ENCODE measurements at places on chromosomes 4 and X.

- no peak for DNase-seq
Measured at GRCh38 chr4:116501954-116502353, 583.4 kb downstream of the TRAM1L1 start.

- no peak for DNase-seq
Measured at GRCh38 chr4:148730766-148731165, 288.6 kb upstream of the NR3C2 start.

GRCh38 chr4:3424522-3425095 is 17.2 kb upstream of the HGFAC start:
- no peak for DNase-seq

DNA sequence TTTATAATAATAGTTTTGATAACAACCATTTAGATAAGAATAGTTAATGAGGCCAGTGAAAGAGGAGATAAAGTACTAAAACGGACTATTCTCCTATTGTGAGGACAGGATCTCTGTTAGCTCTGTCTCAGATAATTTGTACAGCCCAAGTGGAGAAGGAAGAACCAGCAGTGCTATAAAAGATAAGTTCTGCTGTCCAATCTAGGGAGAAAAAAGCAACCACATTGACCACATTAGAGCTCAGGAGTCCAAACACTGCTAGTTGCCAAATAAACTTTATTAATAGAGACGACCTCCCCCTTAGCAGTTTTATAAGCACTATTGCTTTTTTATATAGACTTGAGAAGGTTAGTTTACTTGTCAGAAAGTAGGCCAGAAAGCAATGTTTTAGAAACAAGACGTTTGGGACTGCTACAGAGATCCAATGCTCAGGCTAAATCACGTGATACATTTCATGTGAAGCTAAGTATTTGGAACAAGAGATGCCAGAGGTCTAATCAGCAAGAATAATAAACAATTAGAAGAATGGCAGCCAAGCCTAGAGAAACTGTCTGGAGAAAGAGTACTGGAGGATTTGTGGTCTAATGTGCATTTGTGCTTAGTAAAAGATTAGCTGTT is 15.9 kb downstream of the IL15 start:
- no peak for DNase-seq

GRCh38 chr4:174553031-174553430 is 30.7 kb upstream of the HPGD start:
- no peak for DNase-seq

DNA sequence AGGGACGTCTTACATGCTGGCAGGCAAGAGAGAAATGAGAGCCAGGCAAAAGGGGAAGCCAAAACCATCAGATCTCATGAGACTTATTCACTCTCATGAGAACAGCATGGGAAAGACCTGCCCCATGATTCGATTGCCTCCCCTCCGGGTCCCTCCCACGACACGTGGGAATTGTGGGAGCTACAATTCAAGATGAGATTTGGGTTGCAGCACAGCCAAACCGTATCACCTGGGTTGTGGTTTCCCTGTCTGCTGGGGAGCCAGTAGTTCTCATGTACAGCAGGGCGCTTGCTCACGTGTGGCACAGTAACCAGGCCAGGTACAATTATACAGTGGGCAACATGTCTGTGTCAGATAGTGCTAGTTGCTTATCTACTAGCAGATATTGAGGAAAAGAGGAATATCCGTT is 11.1 kb upstream of the RS1 start:
- DNase-seq, result no peak

DNA sequence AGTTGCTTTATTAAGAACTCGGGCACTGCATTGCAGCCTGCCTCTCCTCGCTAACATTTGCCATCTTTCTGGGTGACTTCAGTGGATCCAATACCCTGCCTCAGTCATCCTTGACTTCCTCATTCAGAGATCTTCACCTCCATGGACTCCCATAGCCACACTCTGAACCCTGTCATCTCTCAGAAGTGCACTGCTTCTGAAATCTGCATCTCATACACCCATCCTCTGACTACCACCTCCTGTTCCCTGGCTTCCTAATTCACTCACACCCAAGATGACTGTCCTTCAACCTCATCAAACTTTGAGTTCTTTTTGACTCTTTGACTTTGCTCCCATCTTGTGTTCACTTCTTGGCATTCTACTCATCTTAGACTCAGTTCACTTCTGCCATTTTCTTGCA is 25.3 kb upstream of the CYBB start:
- no peak for DNase-seq

- DNase-seq, result no peak
Measured at GRCh38 chrX:79361192-79361870, 5.8 kb downstream of the ITM2A start.

GRCh38 chr4:88187766-88188165 is 29.3 kb upstream of the ABCG2 start:
- DNase-seq, result no peak

DNA sequence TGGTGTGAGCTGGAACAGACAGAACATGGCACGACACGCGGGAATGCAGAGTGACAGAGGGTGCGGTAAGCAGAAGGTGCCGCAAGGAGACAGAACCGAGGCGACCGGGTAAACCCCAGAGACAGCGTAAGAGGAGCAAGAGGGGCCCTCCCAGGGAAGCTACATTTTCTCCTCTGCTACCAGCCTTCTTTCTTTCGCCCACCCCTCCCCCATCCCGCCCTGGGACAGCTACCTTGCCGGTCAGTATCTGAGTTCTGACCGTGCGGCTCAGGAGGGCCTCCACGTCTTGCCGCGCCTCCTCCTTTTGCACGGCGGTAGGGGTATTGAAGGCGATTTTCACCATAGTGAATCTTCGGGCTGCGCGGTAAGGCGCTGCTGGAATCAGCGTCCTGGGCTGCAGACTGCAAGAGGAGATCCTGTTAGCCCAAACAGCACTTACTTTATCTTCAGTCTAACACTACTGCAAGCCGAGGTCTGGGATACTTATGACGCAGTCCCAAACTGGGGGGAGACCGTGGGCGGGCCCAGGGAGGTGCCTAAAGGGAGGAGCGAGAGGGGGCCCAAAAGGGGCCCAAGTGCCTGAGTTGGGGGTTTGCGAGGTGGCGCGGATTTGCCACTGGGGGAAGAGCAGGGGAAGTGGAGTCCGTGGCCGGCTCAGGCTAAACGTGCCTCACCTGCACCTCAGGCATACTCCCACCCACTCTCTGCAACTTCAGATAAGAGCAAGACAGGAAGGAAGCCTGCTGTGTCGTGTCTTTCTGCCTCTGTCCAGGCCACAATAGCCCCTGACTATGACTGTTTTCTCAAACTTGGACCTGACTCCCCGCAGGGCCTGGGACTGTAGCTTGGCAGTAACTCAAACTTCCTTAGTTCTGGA is at the start of gene ITM2A:
Gene ITM2A (minus strand): TSS at position 462 of the 877 bp plus-strand sequence. CDS start 119 bp downstream, at position 343.
- DNase-seq, result peak; percentile 39

GRCh38 chr4:4820261-4820660 is 39.2 kb upstream of the MSX1 start:
- no peak for DNase-seq

- peak; percentile 68 for DNase-seq
Measured at GRCh38 chr4:139176302-139177048, 543 bp downstream of the ELF2 start.

- DNase-seq, result no peak
Measured at GRCh38 chr4:91113130-91113706, 986.0 kb downstream of the CCSER1 start.

GRCh38 chr4:121182296-121182695 is 18.2 kb upstream of the TNIP3 start:
- no peak for DNase-seq

- no peak for DNase-seq
Measured at GRCh38 chr4:175767150-175767549, 44.9 kb downstream of the GPM6A start.

GRCh38 chr4:20684852-20685763 is 15.2 kb upstream of the PACRGL start:
- DNase-seq, result no peak

DNA sequence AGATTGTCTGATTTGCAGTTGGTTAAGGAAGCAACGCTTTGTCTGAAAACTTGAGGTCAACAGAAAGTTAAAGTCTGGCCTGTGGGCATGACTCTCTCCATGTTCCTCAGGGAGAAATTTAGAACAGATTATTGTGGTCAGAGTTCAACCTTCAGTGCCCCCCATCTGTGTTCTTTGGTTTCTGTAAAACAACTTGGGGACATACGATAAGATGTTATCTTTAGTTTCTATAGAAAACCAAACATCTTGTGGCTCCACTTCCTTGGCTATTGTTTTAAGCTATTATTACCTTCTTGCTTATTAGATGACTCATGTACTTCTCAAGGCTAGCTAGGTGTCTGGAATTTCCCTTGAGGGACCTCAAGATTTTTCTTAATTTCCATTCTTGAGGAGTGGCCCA is 507.7 kb downstream of the PDHA2 start:
- DNase-seq, result no peak

- no peak for DNase-seq
Measured at GRCh38 chr4:122234686-122235085, 82.6 kb downstream of the BLTP1 start.

- no peak for DNase-seq
Measured at GRCh38 chrX:25019707-25020390, 4.1 kb upstream of the ARX start.

All from T-helper 9 cell (primary cell).